ENCODE measurements at places on chromosomes 2 and 18. TPM values are rescaled to one million over a fixed set of nuclear protein-coding genes. Genes with fewer than 3 reads are reported as not detected.

DNA sequence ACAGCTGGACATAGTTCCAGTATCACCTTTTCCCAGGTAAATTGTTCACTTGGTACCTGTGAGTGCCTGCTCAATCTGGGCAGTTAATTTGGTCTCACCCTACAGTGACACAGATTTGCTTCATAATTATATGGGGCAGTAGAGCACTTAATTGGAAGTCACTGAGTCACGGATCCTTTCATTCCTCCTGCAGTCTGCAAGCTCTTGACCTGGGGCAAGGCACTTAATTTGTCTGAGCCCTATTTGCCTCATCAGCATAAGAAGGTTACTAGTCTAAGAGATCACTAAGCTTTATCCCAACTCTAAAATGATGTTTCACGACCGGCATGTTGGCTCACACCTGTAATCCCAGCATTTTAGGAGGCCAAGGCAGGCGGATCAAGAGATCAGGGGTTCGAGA is 8.9 kb downstream of the FBXO36 start:
- no peak for DNase-seq

DNA sequence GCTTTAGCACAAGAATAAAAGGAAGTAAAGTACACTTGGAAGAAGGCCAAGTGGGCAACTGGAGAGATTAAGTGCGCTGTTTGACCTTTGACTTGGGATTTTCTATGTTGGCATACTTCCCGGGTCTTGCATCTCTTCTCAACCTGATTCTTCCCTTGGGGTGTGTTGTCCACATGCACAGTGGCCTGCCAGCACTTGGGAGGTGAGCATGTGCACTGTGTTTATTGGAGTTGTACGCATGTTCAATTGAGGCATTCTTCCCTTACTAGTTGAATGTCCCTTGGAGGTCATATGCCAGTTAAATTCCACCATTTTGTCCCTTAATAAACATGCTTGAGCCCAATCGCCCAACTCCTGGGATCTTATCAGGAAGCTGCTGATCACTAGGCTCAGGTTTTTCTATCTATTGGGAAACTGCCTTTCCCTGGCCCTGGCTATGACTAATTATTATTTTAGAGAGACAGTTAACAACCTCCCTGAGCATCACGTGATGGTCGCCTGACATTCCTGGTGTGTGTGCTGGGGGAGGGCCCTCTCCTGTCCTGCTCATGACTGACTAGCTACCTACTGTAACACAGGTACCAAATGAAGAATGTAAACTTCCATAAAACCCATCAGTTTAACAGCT is 62.5 kb upstream of the RAPGEF4 start:
- DNase-seq: no peak

DNA sequence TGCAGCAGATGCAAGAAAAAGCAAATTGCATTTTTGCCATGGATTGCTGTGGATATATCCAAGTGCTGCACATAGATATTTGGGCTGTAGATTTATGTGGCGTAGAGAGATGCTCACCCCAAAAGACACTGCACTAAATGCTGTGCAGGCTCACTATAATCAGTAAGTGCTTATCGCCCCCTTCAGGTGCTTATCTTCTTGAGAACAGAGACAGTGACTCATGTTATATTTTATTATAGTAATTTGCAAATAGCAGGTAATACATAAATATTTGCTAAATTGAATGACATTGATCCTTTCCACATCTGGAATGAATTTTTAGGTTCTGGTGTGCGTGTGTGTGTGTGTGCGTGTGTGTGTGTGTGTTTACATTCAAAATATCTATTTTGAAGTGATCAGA is 36.8 kb upstream of the PLEKHM3 start:
- peak; percentile 46 for DNase-seq

GRCh38 chr2:201574766-201575165 is 68.5 kb downstream of the TMEM237 start:
- DNase-seq: no peak

GRCh38 chr18:9449600-9450414 is 25.5 kb upstream of the RALBP1 start:
- no peak for DNase-seq

- DNase-seq: peak; percentile 71
Measured at GRCh38 chr2:238847841-238848690, at the start of gene TWIST2. TWIST2 (plus strand) TSS chr2:238848085; CDS start chr2:238848216, 131 bp downstream.

GRCh38 chr2:56713161-56713676 is 529.4 kb downstream of the CCDC85A start:
- peak; percentile 73 for DNase-seq

GRCh38 chr2:216116418-216116817 is 7.3 kb downstream of the XRCC5 start:
- DNase-seq: no peak

DNA sequence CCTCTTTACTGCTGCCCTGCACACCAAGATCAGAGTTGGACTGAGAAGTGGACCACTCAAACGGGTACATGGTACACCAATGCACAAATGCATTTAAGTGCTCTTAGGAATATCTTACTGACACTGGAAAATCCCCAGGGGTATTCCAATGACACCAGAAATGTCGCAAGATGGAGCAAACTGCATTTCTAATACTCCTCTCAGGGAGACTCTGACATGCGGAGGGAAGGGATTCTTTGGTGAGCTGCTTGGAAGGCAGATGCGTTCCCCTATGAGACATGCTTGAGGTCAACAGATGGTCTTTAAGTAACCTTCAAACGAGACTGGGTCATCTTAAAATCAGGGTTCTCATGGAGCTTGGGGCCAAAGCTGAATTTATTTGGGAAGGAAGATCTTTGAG is 521.8 kb upstream of the TCF4 start:
- no peak for DNase-seq

DNA sequence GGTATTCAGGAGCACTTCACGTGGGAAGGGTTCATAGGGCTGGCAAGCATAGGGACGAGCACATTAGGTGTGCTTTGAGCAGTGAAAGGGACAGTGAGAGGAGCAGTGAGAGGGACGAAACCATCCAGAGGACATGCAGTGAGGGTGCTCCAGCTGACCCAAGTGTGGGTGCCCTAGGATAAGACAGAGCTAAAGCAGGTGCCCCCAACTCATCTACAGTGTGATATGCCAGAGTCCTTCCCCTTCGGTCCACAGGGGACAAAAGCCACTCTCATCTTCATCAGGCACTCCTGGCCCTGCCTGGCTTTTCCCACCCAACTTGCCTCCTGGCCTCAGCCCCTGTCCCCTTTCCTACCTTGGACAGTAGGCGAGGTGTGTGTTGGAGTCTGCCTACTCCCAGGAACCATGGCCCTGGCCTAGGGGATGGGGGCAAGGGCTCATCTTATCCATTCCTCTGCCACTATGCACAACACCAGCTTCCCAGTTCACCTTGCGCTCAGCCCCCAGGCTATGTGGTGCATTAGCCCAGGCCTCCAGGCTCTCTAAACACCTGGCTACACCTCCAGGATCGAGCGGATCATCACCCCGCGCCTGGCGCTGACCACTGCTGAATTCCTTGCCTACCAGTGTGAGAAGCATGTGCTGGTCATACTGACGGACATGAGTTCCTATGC is 16.1 kb upstream of the ANKRD53 start:
- no peak for DNase-seq

DNA sequence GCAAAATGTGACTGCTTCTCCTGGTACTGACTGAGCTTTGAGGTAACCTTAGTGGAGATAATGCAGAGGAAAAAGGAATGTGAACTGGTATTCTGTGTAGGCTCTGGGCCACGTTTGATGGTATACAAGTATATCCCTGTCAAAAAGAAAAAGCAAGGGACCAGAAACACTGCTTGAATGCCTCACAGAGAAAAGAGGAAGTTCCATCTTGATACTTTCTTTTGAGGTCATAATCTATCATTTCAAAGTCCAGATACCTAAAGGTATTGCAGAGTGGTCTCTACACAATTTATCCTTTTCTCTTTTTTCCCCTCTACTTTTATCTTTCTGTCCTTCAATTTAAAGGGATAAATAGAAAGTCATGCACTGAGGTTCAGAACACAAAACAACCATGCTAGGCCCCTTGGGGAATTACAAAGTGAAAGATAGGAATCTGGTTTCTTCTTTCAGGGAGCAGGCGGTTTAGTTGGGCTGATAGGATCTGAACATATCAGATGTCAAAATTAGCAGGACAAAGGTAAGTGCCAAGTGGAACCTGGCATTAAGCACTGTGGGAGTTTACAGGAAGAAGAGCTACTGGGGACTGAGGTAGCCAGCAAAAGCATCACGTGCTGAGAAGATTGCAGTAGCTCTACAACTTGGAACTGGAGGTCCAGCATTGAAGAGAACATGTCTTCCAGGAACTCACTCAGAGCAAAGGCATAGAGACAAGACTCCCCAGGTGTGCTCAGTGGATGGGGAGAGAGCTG is 121.2 kb downstream of the LYPD6 start:
- DNase-seq: no peak

IL1B gene
- total RNA-seq: not detected

TDRD15 gene
- total RNA-seq: not detected

RMND5A gene
- 42.2 TPM for total RNA-seq

PTCD3 gene
- total RNA-seq: 121 TPM

HAAO gene
- not detected for total RNA-seq

Measured in A172 (cell line).